IPS-NIHi11 (cell line): ENCODE measurements at places on chromosomes 4 and X.
A peak's percentile ranks its signal among the peaks of the same experiment; 100 is the strongest.

DNA sequence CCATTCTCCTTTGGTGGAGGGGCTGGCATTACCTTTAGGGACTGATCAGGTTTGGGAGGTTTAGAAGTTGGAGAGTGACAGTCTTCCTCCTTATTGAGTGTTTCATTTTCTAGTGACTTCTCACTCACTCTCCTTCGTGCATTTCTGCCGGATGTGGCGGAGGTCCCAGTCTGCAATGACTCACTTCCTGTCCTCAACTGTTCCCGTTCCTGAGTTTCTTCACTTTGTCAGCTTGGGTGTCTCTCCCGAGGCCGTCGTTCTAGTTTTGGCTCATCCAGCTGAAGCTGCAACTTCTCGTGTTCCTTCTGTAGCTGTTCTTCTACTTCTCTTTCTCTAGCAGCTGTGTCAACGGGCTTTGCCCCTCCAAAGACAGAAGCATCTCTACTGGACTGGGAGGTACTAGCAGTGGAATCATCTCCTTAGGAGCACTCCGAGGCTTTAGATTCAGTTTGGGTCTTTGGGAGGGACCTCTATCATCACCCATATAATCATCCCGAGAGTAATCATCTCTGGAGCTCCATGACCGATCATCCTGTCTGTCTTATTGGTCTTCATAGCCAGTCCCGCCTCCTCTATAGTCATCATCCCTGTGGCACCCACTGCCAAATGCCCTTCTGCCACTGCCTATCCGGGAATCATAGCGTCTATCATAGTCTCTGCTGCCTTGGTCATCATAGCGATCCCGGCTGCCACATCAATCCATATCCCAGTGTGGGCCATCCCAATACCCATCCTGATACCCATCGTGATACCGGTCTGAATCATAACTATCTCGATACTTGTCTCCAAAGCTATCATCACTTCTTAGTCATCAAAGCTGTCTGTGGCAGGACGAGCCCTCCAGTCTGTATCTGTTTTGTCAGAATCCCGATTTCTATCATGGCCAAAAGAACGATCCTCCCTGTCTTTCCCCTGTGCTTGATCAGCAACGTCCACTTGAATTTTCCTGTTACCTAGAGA, 35.3 kb upstream of the VSIG4 start:
- no peak for DNase-seq

DNA sequence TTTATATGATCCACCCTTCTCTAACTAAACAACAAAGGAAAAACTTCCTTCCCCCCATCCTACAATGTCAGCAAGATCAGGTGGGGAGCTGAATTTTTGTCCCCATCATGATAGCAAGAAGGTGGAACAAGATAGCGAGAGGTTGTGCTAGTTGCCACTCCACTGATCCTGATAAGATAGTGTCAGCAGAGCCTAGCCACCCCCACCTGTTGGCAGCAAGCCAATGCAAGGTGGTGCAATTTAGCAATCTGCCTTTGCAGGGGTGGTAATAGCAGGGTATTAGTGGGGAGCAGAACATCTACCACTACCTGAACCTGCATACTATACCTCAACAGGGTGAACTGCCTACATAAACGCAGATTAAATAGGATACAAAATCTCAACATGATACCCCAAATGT, 80.2 kb upstream of the MAMLD1 start:
- DNase-seq, result no peak

GRCh38 chr4:2060611-2061185, 1.6 kb downstream of the NAT8L start:
- peak; percentile 68 for DNase-seq

DNA sequence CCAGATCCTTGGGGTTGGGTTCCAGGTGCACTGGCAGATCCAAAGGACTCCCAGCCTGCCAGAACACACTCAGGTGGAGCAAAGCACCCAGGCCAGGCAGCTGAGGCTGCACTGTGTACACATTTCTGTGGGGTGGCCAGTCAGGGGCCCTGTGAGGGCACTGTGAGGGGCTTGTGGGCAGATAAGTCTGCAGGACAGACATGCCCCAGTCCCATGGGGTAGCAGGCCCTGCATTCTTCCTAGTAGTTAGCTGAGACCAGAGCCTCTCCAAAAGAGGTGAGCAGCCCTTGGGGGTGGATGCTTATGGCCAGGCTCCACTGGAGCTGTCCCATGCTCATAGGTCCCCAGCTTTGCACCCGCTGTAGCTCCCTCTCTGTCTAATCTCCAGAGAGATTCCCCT, 7.6 kb downstream of the ETDB start:
- DNase-seq, result no peak

DNA sequence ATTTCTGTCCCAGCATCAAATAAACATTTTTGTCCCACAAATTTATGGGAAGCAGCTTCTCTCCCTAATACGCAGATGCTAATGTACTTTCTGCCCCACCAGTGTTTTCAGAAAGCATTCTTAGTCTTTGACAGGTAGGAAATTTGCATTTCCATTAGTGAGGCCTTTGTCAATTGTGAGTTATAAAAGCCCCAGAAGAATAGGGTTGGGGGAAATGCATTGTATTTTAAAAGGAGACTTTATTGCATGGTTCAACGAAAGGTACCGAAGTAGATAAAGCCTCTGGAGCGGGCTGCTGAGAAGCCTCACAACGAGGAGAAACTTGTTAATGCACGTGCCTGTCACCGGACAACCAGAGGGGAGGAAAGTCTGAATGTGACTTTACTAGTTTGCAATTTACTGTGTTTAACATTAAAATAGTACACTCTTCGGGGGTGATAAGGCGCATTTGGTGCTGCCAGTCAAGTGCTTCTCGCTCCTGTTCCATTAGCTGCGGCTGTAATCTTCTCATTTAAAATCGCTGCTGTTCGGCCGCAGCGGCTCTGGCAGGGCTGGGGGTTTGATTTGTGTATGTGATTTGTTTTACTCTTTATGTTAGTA, 63.4 kb downstream of the DCTD start:
- DNase-seq, result no peak
